Stimulated activated naive CD8-positive, alpha-beta T cell treated with anti-CD3 and anti-CD28 coated beads, Interleukin-15, amount 100 ng/mL, for 72 hours (primary cell): ENCODE measurements at places on chromosomes 3 and 15.

GRCh38 chr3:184716622-184717398 is 4.9 kb upstream of the MAGEF1 start:
- no peak for DNase-seq

GRCh38 chr15:49492830-49493229 is 69.8 kb downstream of the FGF7 start:
- DNase-seq = no peak

- DNase-seq = no peak
Observed at GRCh38 chr3:160747422-160747821, 8.6 kb upstream of the PPM1L start.

DNA sequence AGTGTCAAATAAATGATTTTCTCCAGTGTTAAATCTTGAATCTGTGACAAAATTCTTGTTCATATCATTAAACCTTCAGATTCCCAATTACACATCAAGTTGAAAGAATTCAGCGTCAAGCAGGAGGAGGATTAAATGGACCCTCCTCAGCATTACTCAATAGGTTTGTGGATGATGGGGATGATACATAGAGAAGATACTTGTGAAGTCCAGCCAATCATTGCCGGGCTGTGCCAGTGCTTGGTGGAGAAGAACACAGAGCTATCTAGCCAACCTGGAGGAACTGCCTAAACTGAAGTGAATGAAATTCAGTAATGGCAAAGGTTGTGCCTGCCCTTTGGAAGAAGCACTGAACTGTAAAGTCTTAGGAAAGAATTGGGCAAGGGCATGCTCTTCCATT is 47.0 kb upstream of the PRICKLE2 start:
- DNase-seq = no peak

- no peak for DNase-seq
Observed at GRCh38 chr3:116052602-116053001, 392.7 kb downstream of the LSAMP start.

- DNase-seq = no peak
Observed at GRCh38 chr3:20023623-20024405, 11.8 kb upstream of the PP2D1 start.

- DNase-seq = no peak
Observed at GRCh38 chr3:11288786-11289637, 16.8 kb downstream of the ATG7 start.

DNA sequence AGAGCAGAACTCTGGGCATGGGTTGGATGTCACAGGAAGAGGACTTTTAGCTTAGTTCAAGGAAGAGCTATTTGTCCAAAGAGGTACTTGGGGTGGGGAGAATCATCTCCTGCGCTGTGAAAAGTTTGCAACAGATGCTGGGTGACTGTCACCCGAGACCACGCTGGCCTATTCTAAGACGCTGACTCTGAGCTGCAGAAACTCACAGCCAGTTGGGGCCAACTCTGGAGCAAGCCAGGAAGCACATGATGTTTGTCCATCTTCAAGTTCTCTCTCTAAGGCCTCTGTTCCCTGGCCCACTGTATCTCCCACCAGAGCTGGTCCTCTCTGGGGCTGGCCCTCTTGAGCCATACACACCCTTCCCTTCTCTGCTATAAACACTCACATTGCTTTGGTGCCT is 17.9 kb upstream of the CDCP1 start:
- DNase-seq = no peak

- DNase-seq = no peak
Observed at GRCh38 chr3:194872669-194872977, 186.9 kb downstream of the FAM43A start.

- DNase-seq = no peak
Observed at GRCh38 chr15:40534371-40534770, 30.5 kb downstream of the CCDC32 start.

DNA sequence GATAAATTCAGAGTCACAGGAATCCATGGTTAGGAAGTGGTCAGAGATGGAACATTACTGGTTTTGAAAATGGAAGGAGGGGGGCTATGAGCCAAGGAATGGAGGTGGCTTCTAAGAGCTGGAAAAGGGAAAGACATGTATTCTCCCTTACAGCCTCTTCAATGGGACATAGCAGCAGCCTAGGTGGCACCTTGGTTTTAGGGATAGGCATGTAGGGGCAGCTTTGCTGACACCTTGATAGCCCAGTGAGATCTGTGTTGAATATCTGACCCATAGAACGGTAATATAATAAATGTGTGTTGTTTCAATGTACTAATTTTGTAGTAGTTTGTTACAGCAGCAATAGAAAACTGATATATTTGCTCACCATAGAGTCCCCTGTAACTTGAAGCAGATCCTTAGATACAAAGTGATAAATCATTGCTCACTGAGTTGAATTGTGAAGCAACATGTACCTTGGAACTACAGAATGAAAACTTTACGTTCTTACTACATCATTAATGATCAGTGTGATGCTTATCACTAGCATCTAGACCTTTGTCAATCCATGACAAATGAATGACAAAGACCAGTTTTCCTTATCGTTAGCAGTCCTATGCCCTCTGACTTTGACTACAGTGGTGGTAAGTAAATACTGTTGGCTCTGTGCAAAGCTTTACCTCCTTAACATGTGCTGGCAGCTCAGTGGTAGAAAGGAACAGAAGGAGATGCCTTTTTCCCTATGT is 53.8 kb downstream of the TMEM45A start:
- DNase-seq = no peak

- DNase-seq = no peak
Observed at GRCh38 chr3:42066516-42067181, 24.5 kb upstream of the TRAK1 start.

- no peak for DNase-seq
Observed at GRCh38 chr3:169044331-169045113, 619.0 kb downstream of the MECOM start.

DNA sequence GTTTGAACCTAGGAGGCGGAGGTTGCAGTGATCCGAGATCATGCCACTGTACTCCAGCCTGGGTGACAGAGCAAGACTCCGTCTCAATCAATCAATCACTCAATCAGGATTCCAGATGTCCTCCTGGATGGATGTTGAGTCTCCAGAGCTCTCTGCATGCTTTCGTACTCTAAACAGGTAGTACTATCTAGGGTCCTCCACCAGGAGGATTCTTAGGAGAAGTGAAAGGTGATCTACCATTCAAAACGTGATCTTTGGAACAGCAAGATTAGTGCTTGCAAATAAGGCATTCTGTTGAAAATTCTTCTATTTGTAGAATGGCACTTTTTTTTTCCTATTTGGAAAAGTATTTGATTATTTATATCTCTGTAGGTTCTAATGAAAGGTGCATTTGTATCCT is 34.3 kb downstream of the CNOT10 start:
- no peak for DNase-seq

GRCh38 chr15:66641485-66642315 is 60.3 kb upstream of the SMAD6 start:
- no peak for DNase-seq

GRCh38 chr3:40228792-40229350 is 80.6 kb upstream of the EIF1B start:
- DNase-seq = no peak

DNA sequence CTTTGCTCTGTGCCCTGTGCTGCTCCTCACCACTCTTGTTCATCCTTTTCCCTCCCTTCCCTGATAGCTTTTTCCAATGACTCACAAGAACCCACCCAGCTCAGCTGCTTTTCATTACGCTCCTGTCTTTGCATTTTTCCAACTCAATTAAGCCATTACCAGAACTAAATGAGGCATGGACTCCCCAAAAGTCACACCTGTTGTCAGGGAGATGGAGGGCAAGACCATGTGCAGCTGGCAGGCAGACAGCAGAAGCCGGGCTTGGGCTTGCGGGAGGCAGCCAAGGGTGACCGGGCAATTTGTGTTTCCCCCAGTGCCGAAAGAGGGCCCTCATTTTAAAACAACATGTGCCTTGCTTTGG is 64.3 kb downstream of the CASR start:
- no peak for DNase-seq

DNA sequence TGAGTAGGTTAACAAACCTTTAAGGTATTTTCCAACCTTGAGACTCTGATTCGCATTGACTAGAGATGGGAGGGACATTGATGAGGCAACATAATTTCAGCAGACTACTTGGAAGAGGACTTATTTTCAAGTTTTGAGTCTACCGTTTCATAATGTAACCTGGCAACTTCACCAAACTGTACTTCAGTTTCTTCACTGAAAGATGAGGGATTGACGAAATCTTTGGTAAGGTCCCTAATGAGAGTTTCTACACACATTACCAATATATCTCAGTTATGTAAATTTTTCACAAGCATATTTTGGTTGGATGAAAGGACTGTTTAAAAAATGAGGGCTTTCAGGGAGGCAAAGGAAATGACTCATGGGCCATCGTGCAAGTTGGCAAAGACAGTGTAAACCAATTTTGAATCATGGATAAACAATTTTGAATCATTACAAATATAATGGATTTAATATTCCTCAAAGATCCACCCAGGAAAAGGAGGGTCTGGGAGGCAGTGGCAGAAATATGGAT is 28.7 kb upstream of the SEMA6D start:
- DNase-seq = no peak

DNA sequence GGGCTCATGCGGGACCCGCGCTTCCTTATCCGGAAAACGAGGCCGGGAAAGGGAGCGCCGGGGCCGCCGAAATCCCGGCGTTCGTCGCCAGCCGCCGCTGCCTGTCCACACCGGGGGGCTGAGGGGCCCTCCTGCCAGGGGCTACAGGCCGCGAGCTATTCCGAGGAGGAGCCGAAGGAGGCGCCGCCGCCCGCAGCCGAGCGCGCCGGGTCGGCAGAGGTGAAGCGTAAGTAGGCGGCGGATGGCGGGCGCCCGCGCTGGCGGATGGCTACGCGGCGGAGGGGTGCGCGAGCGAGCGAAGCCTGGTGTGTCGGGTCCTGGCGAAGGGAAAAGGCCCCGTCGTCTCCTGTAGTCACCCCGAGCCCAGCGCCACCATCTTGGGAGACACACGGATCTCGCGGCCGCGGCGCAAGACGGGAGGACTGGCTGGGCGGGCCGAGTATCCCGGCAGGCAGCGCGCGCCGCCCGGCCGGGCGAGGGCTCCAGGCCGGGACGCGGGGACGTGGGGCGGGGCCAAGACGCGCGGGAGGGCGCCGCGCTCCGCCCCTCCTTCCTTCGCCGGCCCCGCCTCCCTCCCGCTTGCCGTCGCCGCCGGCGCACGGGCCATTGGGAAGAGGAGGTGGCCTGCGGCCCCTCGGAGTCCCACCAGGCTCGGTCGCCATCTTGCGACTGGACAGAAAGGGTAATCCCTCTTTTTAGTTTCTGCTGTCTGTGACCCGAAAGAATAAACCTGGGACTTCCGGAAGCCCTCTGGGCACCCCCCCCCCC is at the start of gene UBE3A:
Gene UBE3A, minus strand, starts transcription at position 424 of the 768 bp plus-strand sequence. CDS start 29,917 bp downstream, outside the sequence.
- peak; percentile 93 for DNase-seq

DNA sequence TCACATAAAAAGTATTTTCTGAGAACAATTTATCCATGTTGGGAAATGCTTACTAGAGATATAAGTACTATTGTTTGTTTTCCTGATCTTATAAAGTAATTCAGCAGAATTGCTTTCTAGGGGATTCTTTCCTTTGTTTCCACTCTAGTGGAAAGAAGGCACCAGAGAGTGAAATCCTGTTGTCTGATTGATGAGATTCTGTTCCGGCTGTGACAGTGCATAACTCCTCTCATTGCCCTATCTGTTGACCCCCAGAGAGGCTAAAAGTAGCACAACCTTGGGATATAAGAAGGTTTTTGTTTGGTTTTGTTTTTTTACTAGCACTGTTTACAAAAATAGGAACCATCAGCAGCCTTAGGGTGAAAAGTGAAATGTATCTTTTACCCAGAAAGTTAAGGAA is 114.1 kb downstream of the ALCAM start:
- DNase-seq = no peak

DNA sequence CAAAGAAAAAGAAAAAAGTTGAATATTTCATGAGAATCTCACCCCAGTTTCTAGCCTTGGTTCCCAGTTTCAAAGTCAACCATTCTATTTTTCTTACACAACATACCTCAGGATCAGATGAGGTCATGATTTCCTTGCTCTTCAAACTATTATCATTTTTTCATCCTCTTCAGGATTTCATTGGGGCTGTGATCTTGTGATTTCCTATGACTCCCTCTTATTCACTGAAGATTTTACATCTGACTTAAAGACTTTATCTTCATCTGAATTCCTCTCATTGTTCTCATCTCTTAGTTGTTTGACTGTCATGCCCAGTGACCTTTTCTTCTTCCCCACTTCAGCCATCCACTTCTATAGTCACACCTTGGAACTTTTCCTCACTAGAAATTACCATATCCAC is 3.1 kb upstream of the C3orf33 start:
- no peak for DNase-seq

GRCh38 chr15:47959617-47960413 is 161.0 kb upstream of the SLC24A5 start:
- DNase-seq = no peak

- no peak for DNase-seq
Observed at GRCh38 chr3:181719991-181720680, 8.4 kb downstream of the SOX2 start.

- DNase-seq = no peak
Observed at GRCh38 chr3:80355144-80355543, 587.3 kb upstream of the ROBO1 start.

GRCh38 chr3:14423963-14424362 is 21.6 kb downstream of the SLC6A6 start:
- DNase-seq = no peak

- DNase-seq = no peak
Observed at GRCh38 chr3:155244699-155245098, 48.8 kb downstream of the STRIT1 start.

- no peak for DNase-seq
Observed at GRCh38 chr15:101255051-101255395, 3.2 kb upstream of the CHSY1 start.

- no peak for DNase-seq
Observed at GRCh38 chr3:44682182-44682896, 30.1 kb upstream of the ZNF502 start.

- no peak for DNase-seq
Observed at GRCh38 chr15:91649016-91649415, 204.5 kb upstream of the SLCO3A1 start.

GRCh38 chr15:58203537-58203936 is 65.4 kb downstream of the AQP9 start:
- no peak for DNase-seq

DNA sequence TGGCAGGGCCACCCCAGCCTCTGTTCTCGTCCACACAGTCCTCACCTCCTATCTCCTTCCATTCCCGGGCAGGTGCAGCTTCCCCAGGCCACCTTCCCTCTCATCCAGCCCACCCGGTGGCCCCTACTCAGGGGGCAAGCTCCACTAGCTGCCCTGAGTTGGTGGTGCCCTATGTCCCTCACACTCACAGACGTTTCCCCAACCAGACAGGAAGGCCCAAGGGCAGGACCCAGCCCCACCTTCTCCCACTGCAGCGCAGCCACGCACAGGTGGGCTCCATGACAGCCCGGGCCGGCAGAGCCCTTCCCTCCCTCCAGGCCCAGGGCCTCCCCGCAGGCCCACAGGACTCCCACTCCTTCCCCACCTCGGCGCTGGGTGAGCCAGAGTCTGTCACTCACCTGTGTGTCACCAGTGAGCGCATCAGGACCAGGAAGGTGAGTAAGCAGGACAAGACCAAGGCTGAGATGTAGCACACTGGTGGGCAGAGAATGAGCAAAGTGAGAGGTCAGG is 11.1 kb downstream of the ISLR start:
- no peak for DNase-seq

GRCh38 chr3:154730186-154730585 is 300.2 kb upstream of the GPR149 start:
- DNase-seq = no peak
